ENCODE measurements at places on chromosomes 16 and 17.

DNA sequence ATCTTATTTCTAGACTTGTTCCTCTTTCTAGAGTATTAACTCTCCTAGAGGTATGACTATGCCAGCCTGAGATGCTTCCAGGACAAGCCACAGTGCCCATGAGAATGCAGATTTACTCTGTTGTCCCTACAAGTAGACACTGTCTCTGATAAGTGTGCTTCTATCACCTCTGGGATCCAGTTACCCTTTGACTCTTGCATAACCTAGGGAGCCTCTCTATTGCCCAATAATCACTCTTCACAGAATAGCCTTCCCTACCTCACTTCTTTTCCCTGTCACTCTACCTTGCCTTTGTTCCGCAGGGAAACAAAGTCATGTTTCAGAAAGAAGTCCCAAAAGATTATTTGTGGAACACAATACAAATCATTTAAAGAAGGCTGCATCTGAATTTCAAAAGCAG lies 1.6 kb upstream of the KRT34 start:
- DNase-seq, result no peak

- no peak for DNase-seq
These were observed 15.8 kb downstream of the KDM8 start for GRCh38 chr16:27219161-27219560.

DNA sequence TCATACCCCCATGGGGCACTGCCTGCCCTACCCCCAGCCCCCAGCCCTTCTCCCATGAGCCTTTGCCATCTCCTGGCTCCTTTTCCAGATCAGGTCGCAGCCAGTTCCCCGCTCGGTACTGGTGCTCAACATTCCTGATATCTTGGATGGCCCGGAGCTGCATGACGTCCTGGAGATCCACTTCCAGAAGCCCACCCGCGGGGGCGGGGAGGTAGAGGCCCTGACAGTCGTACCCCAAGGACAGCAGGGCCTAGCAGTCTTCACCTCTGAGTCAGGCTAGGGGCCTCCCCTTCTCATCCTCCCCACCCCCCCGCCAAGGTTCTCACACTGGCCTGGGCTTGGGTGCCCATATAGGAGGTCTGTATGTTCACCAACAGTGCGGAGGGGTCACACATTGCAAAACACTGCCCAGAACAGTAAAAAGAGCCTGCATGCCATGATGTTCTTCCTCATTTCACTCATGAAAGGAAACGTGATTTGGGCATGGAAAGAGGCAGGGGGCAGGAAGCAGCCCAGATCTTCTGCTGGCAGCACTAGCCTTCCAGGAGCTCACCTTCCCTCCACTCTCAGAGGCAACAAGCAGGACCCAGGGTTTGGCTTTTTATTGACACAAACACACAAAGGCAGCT lies 7.5 kb downstream of the IFI35 start:
- no peak for DNase-seq

DNA sequence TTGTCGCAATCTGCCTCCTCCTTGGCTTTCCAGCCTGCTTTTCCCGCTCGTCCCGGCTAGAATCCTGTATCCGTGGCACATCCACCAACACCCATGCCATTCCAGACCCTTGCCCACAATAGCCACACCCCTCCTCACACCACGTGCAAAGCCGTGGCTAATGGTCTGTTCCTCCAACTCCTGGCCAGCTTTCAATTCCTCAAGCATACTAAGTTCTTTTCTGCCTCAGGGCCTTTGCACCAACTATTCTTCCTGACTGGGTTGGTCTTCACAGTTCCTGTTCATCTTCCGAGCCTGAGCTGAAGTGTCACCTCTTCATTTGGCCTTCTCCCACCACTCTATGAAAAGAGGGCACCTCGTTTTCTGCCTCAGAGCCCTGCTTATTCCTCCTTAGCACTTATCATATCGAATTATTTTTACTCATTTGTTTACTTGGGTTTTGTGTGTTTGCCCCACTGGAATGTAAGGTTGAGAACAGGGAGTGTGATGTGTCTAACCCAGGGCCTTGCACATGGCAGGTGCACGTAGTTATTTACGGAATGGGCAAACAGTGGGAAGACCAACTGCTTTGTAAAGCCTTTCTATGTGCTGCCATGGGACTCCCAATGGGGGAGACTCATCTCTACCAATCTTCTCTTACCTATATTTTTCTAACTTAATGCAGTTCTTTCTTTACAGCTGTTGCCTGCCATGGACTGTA lies 69.0 kb downstream of the CDK5R1 start:
- no peak for DNase-seq

DNA sequence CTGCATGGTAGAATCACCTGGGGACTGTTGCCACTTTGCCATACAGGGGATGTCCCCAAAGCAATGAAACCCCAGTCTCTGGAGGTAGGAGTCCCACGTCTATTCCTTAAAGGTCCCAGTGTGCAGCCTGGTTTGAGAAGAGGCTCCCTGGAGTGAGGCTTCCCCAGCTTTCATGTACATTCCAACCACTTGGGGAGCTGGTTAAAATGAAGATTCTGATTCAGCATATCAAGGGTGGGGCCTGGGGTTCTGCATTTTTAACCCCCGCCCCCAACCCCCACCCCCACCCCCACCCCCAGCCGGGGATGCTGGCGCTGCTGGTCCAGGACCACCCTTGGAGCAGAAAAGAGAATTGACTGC lies 241.2 kb downstream of the FOXL1 start:
- no peak for DNase-seq

GRCh38 chr17:82304826-82305726 lies 12.3 kb downstream of the CD7 start:
- DNase-seq, result no peak

DNA sequence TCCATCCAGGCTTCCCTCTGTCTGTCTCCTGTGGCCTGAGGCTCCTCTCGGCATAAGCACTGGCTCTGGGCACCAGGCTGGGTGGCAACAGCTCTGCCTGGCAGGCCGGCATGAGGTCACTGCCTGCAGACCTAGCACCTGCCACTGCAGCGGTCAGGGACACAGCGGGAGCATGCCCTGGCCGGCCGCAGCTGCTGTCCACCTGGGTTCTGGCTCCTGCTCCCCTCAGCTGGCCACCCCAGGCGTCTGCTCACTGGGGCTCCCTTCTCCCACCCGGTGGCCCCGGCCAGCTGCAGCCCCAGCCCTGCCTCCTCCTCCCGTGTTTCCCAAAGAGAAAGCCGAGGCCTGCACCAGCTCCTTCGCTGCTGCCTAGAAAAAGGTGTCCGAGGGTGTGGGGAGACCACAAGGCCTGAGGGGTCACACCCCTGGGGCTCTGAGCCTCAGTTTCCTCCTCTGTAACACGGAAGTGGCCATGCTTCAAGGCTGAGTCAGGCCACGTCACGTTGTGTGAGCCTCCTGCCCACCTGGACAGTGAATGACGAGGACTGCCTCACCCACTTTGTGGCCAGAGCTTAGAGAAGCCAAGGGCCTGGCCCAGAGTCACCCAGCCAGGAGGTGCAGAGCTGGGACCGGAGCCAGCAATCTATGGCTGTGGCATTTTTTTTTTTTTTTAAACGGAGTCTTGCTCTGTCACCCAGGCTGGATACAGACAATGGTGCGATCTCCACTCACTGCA lies 6.7 kb downstream of the NTHL1 start:
- no peak for DNase-seq

DNA sequence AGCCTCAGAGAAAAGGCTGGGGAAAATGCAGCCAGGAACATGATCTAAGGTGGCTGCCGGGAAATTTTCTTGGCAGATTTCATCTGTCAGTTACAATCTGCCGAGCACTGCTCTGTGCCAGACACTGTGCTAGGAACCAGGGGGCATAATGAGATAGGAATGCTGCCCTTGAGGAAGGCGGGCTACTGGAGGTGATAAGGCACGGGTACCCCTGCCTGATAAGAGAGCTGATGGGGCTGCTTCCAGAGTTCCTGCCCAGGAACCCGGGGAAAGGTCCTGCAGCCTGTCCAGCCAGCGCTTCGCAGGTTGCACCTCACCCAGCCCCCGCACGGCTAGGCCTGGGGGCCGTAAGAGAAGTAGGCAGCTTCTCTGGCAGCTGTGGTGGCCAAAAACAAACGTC lies 3.1 kb downstream of the SCNN1G start:
- no peak for DNase-seq

DNA sequence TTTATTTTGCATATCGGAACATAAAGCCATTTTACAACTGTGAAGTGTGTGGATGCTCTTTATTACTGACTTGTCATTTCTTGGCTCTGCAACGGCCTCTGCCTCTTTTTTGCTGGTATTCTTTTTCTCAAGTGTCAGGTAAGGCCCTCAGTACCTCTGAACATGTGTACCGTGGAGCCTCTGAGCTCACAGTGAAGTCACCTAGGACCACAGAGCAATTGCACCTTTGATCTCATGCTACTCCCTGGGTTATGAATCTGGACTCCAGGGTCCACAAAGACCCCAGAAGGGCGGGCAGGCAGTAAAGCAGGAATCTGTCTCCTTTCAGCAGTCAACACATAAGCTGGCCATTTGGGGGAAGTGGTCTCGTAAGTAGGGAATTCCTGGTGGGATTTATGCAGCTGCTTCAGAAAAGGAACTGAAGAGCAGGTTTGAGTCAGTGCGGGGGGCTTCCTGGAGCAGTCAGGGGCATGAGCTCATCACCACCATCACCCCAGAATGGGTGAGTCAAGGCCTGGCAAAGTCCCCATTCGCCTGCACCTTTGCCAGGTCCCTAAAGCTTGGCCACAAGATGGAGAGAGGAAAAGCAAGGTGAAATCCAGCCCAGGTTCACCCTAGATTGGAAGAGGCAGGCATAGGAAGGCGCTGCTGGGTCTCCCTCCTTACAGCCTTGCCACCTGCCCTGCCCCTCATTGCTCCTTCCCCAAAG lies 33.0 kb downstream of the TBX4 start:
- DNase-seq, result no peak

- no peak for DNase-seq
These were observed 279.8 kb upstream of the SALL1 start for GRCh38 chr16:51430716-51431369.

DNA sequence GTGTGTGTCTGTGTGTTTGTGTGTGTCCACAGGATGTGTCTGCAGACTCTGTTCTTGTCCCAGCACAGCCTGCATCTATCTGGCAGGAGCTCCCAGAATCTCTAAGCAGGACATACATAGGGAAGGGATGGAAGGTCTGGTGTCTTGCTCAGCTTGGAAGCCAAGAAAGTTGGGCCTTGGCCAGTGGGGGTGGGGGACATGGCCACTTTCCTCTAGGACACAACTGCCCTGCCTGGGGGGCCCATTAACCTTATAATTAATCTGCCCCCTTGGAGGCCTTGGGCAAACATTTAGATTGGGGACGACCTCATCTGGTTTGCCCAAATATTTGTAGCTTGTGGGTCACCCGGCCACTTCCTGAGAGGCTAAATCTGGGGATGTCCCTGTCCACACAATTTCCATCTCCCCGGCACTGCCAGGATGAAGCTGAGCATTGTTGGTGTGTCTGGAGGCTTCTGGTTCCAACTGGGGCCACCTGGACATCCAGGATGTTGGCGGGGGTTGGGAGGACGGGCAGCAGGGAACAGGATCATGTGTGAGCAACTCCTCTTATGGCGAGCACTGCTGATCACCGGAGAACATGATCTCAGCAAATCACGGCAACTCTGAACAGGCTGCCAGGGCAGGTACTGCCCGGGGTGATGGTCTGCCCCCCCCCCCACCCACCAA lies 17.2 kb upstream of the FOXF1 start:
- no peak for DNase-seq

DNA sequence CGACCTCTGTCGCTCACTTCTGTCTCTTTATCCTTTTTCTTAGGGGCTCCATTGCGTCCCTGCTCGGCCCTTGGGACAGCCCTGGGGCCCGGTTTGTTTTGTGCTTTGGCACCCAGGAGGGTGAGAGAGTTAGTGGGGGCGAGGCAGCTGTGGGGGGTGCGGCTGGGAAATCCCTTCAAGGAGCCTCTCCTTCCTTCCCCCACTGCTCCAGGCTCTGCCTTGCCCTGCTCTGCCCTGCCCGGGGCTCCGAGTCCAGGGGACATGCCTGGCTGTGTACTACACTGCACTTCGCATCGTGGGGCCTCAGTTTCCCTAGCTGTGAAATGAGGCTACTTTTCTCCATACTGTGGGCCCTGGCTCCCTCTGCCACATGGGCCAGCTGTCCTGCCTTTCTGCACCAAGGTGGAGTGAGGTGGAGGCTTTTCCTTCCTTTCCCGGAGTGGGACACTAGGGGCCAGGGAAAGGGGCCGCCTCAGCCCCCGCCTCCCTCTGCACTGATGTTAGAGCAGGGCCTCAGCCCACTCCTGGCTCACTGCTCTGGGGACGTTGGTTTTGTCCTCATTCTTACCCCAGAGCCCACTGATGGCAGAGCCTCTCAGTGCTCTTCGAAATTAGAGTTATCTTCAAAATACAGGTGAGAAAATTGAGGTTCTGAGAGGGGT lies 980 bp downstream of the LLGL1 start:
- no peak for DNase-seq

- DNase-seq, result no peak
These were observed 17.0 kb downstream of the N4BP1 start for GRCh38 chr16:48592839-48593429.

GRCh38 chr16:87895641-87896141 lies 26.4 kb upstream of the SLC7A5 start:
- DNase-seq, result peak; percentile 64

- DNase-seq, result no peak
These were observed 17.0 kb downstream of the BEAN1 start for GRCh38 chr16:66444049-66444481.

DNA sequence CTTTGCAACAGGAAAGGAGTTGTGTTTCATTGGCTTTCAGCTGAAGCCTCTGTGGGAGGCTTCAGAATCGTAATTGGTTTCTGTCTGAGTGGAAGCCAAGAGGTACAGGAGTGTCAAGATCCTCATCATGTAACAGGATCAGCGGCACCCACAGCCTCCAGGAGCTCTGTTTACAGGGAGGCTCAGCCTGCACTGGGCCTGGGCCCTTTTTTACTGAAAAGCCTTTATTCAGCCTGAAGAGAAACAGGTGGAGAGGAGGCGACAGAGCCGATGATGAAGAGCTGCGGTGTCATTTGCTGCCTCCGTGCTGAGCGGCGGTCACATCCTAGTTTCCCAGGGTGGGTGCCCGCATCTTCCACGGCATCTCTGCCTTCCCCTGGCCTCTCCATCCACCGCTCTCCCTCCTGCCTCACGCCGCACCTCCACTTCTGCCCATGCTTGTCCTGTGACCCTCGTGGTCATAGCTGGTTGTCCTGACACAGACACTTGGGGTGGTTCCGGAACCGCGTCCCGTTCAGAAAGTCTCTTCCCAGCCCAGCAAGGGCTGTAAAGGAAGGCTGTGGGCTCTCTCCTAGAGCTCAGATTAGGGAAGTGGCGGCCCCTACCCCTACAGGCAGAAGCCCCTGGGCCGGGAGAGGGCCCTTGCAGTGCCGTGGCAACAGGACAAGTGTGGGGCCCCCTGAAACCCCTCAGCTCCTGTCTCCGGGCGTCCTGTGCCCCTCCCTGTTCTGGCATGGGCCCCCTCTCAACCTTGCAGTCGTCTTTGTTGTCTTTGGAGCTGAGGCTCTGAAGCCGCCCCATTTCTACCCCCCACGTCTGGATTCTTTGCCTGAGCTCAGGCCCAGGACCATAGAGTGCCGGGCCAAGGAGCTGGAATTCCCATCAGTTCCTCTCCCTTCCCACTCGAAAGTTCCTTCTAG lies 53.9 kb upstream of the CHMP6 start:
- no peak for DNase-seq

Data from stimulated activated CD4-positive, alpha-beta T cell treated with anti-CD3 and anti-CD28 coated beads, TNF-alpha, amount 100 ng/mL, for 24 hours (primary cell).